ENCODE measurements at places on chromosomes 4 and X.

DNA sequence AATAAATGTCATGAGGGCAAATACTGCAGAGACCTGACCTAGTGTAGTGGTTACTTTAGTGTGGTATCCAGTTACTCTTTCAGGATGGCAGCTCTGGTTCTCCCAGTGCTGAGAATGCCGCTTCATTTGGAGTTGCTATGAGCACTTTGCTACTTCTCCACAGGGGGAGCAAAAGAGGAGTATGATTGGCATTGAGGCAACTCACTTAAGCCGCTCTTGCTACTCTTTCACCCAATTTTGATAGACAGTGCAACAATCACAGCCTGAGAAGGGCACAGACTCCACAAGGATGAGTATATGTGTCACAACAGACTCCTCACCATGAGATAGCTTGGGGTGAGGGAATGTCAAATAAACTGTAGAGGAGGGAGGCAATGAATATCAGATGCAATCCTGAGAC lies 81.2 kb downstream of the NPY1R start:
- no peak for DNase-seq

DNA sequence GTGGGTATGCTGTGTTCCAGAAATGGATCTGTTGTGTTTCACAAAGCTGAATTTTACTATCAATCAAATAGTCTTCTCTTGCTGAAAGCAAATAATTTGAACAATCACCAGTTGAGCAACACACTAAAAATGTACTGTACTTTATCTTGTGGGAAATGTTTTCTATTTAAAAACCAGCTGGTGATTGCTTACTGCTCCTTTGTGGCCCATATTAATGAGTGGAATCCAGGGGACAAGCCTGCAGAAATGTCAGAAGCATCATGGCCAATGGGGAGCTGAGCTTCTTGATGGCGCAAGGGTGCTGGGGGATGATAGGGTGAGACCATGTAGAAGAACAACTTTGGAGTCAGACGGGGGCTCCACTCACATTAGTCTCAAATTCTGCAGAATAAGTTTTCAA lies 346.2 kb downstream of the ARHGAP10 start:
- no peak for DNase-seq

GRCh38 chr4:153616006-153616555 lies 68.0 kb upstream of the TLR2 start:
- DNase-seq = no peak

GRCh38 chr4:155207534-155208257 lies 740 bp upstream of the NPY2R start:
- DNase-seq = no peak

DNA sequence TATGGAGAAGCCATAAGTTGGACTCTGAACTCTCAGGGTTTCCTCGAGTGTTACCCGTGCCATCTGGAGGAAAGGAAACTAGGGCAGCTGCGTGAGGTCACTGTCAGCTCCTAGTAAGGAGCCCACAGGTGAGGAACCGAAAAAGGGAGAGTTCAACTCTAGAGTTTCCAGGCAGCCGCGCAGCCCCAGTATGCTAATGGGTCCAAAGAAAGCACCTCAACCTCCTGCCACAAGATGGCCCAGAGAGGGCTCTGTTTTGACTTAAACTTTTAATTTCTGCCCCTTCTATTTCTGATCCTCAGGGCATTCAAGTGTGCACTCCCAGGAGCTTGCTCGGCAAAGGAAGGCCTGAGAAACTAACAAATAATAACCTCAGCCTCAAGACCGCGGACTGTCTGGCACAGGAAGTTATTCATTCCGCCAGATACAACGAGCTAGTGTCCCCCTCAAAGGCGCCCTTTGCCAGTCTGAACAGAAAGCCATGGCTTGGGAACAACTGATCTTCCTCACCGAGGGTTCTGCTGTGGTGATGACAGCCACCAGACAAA lies 13.9 kb downstream of the SCARB2 start:
- DNase-seq = no peak
